Fibroblast of skin of right biceps (primary cell): ENCODE measurements at places on chromosomes 3 and 15.
A peak's percentile ranks its signal among the peaks of the same experiment; 100 is the strongest.

GRCh38 chr3:157117875-157118654 lies 41.9 kb downstream of the CCNL1 start:
- no peak for DNase-seq

GRCh38 chr3:27880969-27881892 lies 159.1 kb upstream of the EOMES start:
- no peak for DNase-seq

GRCh38 chr3:62454916-62455315 lies 81.6 kb upstream of the FEZF2 start:
- DNase-seq, result no peak

DNA sequence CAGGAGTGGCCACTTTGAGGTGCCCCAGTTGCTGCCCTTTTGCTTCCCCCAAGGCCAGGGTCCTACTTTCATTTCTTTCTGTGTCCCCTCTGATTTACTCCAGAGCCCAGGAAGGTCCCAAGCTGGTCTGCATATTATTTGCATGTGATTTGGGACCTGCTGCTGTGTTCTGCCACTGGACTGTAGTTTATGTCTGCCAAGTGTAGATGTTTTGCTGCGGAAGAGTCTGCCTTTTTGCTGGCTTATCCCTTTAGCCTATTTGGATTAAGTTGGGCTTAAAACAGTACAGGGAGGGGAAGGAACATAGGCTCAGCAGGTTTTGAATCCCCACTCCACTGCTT lies 21.4 kb downstream of the NOX5 start:
- DNase-seq, result no peak

- peak; percentile 84 for DNase-seq
Measured at GRCh38 chr15:31554261-31554660, 227.6 kb downstream of the KLF13 start.

- peak; percentile 81 for DNase-seq
Measured at GRCh38 chr3:21979706-21980105, 228.7 kb upstream of the ZNF385D start.

- DNase-seq, result peak; percentile 17
Measured at GRCh38 chr3:117278424-117279190, 569.0 kb downstream of the TUSC7 start.

GRCh38 chr3:150970665-150971324 lies 1.7 kb downstream of the CLRN1 start:
- peak; percentile 80 for DNase-seq

GRCh38 chr3:69419276-69419675 lies 33.4 kb upstream of the FRMD4B start:
- DNase-seq, result no peak

GRCh38 chr3:59877263-59878037 lies 827.6 kb upstream of the CFAP20DC start:
- peak; percentile 56 for DNase-seq

DNA sequence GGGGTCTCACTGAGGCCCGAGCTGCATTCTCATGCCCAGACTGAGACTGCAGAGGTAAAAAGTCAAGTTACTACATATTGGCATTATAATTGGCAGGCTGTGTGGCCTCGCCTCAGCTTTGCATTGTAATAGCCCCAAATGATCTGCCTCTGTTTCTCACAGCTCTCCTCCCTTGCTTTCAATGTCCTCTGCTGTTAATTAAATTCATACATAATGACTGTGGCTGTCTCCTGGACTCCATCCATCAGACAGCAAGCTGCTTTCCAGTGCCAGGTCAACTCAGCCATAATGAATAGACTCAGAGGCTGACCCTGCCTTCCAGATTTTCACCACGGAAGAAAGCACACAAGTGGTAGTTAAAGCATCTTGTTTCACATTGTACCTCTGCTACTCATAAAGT lies 7.6 kb upstream of the RTP4 start:
- peak; percentile 7 for DNase-seq

DNA sequence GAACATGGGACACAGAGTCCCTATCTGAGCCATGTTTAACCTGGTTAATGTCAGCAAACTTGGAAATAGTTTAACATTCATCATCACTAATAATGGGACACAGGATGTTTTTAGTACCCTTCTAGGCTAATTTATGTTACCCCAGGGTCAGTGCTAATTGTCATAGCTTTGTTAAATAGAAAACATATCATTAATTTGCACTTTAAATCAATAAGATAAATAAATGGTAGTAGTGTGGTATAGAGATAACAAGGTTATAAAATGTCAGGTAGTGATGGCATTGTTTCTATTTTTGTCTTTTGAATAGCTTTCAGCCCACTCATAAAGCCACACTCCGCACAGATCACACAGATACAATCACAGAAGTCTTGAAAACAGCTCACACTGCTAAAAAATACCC lies 534.9 kb downstream of the MECOM start:
- no peak for DNase-seq

DNA sequence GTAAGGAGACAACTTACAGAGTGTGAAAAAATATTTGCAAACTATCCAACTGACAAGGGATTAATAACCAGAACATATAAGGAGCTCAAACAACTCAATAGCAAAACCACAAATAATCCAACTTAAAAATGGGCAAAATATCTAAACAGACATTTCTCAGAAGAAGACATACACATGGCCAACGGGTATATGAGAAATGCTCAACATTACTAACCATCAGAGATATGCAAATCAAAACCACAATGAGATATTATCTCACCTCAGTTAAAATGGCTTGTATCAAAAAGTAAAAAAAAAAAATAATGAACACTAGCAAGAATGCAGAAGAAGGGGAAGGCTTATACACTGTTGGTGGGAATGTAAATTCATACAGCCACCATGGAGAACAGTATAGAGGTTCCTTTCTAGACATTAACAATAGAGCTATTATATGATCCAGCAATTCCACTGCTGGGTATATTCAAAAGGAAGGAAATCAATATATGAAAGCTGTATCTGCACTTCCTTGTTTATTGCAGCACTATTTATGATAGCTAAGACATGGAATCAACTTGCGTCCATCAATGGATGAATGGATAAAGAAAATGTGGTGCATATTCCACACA lies 998.6 kb downstream of the NAALADL2 start:
- no peak for DNase-seq

DNA sequence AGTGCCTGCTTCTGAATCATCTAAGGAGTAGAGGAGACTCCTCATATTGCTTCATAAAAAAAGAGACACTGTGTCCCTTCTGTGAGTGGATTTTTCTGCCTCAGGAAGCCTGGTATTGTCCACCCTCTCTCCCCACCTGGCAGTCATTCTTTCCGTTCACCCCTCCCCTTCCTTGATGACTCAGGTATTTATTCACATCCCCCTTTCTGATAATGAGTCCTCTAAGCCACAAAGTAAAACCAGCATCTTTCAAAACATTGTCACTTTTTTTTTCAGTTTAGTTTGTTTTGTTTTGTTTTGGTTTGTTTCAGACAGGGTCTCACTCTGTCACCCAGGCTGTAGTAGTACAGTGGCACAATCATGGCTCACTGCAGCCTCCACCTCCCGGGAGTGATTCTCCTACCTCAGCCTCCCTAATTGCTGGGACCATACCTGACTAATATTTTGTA lies 65.2 kb upstream of the UBE2E1 start:
- DNase-seq, result peak; percentile 48

- peak; percentile 86 for DNase-seq
Measured at GRCh38 chr3:148319161-148319915, 378.4 kb upstream of the AGTR1 start.

DNA sequence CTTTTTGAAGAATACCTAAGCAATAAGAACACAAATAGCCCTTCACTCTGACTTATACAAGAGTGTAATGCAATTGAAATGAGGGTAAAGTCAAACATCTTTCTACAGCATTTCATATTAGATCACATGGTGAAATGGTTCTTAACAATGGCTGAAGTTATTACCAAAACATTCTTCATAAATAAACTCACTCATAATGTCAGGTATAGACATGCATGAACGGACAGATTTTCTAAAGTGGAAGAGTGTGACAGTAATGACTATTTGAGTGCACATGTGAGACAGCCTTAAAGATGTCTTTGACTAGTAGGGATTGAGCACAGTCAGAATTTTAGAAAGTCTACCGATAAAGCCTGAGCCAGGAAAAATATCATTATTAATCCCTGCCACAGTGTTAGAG lies 471.0 kb downstream of the ZPLD1 start:
- DNase-seq, result no peak

GRCh38 chr3:139715743-139716360 lies 38.1 kb upstream of the NMNAT3 start:
- no peak for DNase-seq

GRCh38 chr3:30970183-30970582 lies 75.7 kb upstream of the GADL1 start:
- no peak for DNase-seq

DNA sequence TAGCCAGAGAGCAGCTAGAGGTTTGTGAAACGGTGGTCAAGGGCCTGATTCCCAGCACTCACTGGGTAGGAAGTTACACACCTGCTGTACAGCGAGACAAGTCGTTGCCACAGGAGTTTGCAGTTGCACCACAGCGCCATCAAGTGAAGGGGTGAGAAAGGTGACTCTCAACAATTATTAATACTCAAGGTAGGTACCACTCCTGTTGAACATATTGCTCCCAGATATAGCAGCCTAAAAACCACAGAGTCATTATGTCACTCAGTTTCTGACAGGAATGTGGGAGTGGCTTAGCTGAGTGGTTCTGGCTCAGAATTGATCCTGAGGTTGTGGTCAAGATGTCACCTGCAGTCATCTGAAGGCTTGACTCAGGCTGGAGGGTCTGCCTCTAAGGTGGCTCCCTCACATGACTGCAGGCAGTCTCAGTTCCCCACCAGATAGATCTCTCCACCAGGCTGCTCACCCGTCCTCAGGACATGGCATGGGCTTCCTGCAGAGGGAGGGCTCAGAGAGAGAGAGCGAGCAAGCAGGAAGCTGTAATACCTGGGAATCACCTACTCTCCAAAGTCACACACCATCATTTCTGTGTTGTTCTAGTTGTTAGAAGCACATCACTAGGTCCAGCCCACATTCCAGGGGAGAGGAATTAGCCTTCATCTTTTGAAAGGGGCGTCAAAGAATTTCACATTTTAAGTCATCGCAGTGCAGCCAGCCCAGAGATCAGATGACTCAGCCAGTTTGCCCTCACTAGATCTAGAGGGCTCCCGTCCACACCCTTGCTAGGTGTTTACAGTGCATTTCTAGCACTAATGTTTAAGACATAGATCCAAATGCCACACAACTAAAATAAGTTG lies 17.0 kb upstream of the ANO10 start:
- DNase-seq, result peak; percentile 19

DNA sequence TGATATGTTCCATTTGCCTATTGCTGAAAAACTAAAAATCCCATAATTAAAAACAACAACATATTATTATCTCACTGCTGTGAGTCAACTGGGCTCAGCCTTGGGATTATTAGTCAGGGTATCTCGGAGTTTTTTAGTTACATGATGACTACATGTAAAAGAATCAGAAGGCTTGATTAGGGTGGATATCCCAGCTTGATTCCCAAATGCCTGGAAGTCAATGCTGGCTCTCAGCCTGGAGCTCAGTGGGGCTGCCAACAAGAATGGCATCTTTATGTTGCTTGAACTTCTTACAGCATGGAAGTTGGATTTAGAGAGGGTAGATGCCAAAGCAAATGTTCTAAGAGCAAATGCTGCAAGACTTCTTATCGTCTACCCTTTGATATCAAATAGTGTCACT lies 278.5 kb downstream of the PLOD2 start:
- peak; percentile 64 for DNase-seq

- DNase-seq, result no peak
Measured at GRCh38 chr3:32708672-32709283, 23.8 kb downstream of the CNOT10 start.

- peak; percentile 34 for DNase-seq
Measured at GRCh38 chr3:151307583-151308488, 8.8 kb downstream of the GPR87 start.

DNA sequence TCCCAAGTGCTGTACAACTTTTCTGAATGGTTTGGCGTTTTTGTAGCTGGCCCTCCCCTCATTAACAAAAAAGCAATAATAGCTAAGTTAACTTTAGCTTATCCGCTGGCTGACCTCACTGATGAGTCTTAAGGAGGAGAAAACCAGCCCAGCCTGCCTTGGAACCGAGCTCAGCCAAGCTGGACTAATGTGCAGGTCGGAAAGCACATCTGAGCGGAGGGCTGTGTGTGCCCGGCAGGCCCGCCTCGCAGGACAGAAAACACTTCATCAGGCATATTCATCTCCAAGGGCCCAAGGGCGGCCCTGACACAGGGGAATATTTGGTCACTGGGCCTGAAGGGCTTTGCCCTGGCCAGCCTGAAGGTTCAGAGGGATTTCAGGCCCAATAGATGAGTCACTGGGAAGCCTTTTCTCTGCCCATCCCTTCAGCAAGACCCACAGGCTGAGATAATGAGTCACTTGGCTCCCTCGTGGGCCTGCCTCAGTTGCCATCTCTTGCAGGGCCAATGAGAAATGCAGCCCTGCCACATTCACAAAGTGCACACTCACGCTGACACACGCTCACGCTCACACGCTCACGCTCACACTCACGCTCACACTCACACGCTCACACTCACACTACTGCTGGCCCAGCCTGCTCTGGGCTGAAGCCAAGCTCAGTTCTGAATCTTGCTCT lies 75.1 kb downstream of the SLC12A8 start:
- peak; percentile 66 for DNase-seq

GRCh38 chr3:43257850-43258249 lies 28.5 kb upstream of the SNRK start:
- DNase-seq, result no peak

DNA sequence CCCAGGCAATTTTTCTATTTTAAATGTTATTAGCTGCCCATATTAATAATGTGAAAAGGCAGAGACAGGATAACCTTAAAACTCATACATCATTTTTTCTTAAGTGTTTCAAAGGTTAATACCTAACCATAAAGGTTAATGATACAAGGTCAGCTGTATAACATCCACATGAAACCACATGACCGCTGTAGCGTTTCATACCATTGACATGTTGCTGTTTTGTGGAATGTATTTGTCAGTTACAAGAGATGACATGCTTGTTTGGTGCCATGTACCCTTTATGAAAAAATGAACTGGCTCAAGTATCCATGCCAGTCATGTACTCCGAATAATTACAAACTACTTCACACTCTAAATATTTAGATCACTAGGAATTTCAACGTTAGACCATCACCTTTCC lies 207.4 kb downstream of the FMN1 start:
- peak; percentile 40 for DNase-seq

- no peak for DNase-seq
Measured at GRCh38 chr3:170713653-170714052, 127.8 kb upstream of the SLC7A14 start.

DNA sequence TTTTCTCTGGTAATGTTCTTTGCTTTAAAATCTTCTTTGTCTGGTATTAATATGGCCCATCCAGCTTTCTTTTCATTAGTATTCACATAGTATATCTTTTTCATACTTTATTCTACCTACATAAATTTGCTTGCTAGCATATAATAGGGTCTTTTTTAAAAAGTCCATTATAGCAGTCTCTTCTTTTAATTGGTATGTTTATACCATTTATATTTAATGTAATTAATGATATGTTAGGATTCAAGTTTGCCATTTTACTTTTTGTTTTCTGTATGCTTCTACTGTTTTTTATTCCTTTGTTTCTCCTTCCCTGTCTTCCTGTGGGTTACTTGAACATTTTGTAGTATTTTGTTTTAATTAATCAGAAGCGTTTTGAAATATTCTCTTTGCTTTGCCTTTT lies 89.0 kb downstream of the CHCHD6 start:
- DNase-seq, result no peak

GRCh38 chr15:48603922-48604321 lies 41.6 kb downstream of the FBN1 start:
- no peak for DNase-seq
